Omental fat pad (tissue), 4 donors: ENCODE measurements at places on chromosomes 7 and 10.

DNA sequence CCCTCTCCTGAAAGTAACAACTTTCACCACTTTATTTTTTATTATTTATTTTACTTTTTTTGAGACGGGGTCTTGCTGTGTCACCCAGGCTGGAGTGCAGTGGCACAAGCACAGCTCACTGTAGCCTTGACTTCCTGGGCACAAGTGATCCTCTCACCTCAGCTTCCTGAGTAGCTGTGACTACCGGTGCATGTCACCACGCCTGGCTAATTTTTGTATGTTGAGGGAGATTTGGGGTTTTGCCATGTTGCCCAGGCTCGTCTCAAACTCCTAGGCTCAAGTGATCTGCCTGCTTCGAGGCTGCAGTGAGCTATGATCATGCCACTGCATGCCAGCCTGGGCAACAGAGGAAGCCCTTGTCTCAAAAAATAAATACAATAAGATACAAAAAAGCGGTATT lies 14.9 kb upstream of the SLIT1 start:
- no peak for DNase-seq

- DNase-seq: no peak
Measured at GRCh38 chr10:103910442-103911012, 7.5 kb downstream of the STN1 start.

DNA sequence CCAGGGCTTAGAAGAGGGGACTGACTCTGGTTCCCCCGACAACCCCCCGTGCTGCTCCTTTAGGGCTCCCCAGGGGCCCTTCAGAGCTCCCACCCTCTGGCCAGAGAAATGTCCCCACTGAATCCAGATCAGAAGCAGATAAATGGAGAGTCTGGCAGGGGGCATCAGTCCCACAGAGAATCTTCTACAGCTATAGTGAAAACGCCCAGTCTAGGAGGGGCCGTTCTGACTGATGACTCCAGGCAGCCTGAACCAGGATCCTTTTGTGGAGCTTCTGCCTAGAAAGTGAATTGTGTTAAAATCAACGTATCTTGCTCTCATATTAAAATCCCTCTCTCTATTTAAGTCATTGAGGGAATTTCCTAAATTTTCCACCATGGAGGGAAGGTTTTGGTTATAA lies 471.4 kb downstream of the LRMDA start:
- DNase-seq: no peak

DNA sequence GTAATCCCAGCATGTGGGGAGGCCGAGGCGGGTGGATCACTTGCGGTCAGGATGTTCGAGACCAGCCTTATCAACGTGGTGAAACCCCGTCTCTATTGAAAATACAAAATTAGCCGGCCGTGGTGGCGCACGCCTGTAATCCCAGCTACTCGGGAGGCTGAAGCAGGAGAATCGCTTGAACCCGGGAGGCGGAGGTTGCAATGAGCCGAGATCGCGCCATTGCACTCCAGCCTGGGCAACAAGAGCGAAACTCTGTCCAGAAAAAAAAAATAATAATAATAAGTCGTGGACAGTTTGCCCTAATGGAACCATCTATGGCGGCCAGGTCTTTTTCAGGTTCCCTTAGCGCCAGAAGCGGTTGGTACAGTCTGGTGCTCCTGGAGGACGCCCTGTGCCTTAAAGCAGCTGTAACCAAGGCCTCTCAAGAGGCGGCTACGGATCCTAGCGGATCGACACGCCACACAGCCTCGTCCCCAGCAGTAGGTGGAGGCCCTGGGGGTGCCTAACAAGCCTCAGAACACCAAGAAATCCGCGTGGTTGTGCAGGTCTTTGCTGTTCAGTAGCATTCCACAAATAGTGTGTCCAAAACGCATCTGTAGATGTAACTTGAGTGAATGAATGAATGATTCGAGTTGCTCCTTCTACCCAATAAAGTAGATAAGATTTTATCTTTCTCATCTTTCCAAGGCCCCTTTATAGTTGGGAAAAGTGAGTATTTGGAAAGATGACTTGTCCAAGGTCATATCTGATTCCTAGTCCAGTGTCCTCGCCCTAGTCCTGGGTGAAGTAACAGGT lies 982 bp downstream of the PGAM1 start:
- DNase-seq: no peak

DNA sequence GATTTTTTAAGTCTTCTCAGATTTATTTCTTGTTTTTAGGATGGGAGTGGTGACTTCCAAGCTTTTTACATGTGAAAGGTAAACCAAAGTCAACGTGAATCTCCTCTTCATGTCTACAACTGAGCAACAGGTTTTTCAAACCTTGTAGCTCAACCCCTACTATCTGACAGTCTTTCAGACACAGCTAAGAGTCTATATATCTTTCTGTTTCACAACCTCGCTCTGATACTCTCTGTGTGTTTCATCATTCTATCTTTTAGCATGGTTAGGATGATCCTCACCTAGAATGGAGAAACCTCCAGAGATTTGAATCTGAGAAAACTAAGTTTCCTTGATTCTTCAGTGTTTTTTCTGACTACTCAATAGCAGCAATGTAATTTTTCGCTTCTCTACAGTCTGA lies 96.1 kb downstream of the EPDR1 start:
- no peak for DNase-seq

DNA sequence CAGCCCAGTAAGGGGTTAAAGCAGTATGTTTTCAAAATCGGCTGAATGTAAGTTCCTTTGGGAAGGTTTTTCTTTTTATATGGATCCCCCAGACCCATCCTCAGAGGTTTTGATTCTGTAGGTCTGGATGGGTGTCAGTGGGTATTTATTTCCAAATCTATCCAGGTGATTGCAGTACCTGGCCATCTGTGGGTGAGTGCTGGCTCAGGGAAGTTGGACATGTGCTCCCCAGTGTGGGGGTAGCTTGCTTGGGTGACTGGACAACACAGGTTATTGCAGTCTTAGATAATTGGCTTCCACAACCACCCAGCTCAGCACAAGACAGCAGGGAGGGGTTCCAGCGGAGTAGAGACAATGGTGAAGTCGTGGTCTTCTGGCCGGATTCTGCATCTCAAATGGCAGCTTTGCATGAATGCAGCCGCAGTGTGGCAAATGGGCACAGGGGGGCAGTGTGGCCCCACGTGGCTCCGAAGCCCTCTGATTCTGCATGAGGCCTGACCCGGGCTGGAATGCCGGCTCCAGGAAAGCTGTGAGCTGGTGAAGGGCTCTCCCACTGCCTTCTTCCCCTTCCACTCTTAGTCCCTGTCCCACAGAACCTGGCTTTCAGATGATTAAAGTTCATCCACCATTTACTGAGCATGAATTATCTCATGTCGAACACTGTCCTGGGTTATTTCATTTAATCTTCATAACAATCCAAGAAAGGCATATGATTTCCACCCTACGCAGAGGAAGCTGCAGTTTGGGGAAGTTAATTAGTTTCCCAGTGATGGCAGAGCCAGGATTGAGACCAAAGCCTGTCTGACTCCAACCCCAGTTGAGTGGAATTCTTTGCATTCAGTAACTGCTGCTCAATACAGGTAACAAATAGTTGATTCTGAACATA lies 64.5 kb upstream of the SYPL1 start:
- DNase-seq: peak; percentile 75

- no peak for DNase-seq
Measured at GRCh38 chr10:79333513-79333912, 13.8 kb upstream of the PPIF start.
